ENCODE measurements at places on chromosomes 5 and 9.

DNA sequence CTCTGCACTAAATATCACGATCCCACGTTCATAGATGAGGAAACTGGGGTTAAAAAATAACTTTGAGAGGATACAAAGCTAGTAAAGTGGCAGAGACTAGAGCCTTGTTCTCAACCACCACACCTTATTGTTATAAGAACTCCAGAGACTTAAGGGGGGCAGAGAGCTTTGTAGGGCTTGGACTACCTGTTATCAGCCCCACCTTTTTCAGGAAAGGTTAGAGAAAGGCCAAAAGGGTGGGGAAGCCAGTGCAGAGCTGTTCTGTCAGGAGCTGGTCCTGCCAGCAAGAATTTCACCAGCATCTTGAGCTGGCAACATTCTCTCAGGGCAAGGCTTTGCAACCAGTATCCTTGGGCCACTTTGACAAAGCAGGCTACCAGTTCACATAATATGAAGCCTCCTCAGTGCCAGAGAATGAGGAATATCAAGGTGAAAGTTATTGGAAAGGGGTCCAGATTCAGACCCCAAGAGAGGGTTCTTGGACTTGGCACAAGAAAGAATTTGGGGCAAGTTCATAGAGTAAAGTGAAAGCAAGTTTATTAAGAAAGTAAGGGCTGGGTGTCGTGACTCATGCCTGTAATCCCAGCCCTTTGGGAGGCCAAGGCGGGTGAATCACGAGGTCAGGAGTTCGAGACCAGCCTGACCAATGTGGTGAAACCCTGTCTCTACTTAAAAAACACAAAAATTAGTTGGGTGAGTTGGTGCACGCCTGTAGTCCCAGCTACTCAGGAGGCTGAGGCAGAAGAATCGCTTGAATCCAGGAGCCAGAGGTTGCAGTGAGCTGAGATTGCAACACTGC, 66.2 kb upstream of the CLINT1 start:
- no peak for DNase-seq

- no peak for DNase-seq
Measured at GRCh38 chr5:140245341-140245740, 57.6 kb downstream of the PFDN1 start.

DNA sequence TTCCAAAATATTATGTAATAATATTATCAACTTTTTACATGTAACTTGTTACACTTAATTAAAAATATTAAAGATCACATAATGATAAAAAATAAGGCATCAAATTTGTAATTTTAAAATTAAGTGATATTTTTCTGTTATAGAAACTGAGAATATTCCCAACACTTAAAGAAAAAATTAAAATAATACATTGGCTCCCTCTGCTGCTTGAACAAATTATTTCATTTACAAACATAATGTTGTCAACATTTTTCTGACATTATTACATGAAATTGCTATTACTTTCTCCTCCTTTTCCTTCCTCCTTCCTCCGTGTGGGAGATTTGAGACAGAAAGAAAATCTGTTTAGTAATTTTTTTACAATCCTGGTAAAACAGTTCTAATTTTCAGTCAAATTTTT, 42.3 kb downstream of the RNF180 start:
- DNase-seq = no peak

GRCh38 chr5:11054014-11054413, 293.0 kb upstream of the DAP start:
- no peak for DNase-seq

- no peak for DNase-seq
Measured at GRCh38 chr5:121251954-121252353, 599.7 kb upstream of the FTMT start.

GRCh38 chr5:912280-913091, 19.8 kb downstream of the TRIP13 start:
- peak; percentile 23 for DNase-seq

- no peak for DNase-seq
Measured at GRCh38 chr5:40172721-40173120, 507.0 kb upstream of the PTGER4 start.

- DNase-seq = no peak
Measured at GRCh38 chr5:34487159-34487879, 168.8 kb upstream of the RAI14 start.

DNA sequence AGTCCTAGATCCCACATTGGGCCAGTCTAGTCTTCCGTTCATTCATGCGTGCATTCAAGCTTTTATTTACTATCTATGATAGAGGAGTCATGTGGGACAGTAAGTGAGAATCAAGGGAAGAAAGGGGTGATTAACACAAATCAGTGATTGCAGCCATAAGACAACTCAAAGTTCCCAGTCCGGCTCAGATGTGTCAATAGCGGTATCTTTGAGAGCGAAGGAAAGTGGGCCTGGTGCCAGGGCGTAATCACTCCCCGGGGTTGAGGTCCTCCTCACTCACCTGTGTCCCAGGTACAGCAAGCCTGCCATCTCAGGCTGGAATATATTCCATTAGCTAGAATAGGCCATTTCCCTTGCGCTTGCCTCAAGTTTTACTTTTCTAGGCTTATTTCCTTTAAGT, 196.3 kb downstream of the ATP10B start:
- no peak for DNase-seq

- no peak for DNase-seq
Measured at GRCh38 chr9:5582835-5583195, 46.1 kb upstream of the RIC1 start.

DNA sequence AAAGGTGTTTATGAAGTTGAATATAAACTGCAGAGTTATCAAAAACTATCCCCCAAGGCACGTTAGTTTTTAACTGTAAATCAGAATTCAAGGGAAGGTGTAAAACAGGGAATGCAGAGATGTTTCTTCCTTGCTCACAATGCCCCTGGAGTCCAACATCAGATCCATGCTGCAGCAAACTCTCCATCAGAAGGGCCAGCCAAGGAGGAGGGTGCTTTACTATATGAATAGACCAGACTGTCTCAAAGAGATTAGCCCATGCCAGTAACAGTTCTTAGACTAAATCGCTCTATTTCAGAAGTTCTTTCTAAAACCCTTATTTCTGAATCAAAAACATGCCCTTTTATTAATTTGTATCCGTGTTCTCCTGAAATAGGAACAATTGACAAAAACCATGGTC, 362.8 kb upstream of the RPS23 start:
- no peak for DNase-seq

- DNase-seq = no peak
Measured at GRCh38 chr5:87048156-87048555, 219.5 kb upstream of the RASA1 start.

GRCh38 chr5:91369480-91369879, 13.6 kb downstream of the ARRDC3 start:
- no peak for DNase-seq

DNA sequence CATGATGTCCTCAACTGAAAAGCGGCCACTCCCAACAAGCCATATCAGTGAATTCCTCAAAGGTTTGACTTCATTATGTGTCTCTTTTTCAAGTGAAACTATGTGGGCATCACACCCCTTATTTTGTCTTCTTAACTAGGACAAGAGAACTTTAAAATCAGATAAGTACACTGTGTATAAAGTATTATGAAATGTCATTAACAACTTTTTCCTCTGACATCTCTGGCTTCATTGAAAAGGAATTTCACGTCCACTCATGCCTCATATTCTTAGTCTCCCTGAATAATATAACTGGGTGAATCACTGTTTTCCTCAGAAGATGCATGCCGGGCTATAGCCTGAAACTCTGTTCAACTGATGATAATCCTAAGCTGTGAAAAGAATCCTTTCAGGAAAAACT, 415.8 kb downstream of the ACTL7B start:
- no peak for DNase-seq

- no peak for DNase-seq
Measured at GRCh38 chr9:61666310-61666709, 476.5 kb downstream of the SPATA31A7 start.

GRCh38 chr5:157283434-157283833, 17.5 kb downstream of the CYFIP2 start:
- DNase-seq = no peak

- no peak for DNase-seq
Measured at GRCh38 chr9:123544007-123544827, 188.2 kb downstream of the CRB2 start.

DNA sequence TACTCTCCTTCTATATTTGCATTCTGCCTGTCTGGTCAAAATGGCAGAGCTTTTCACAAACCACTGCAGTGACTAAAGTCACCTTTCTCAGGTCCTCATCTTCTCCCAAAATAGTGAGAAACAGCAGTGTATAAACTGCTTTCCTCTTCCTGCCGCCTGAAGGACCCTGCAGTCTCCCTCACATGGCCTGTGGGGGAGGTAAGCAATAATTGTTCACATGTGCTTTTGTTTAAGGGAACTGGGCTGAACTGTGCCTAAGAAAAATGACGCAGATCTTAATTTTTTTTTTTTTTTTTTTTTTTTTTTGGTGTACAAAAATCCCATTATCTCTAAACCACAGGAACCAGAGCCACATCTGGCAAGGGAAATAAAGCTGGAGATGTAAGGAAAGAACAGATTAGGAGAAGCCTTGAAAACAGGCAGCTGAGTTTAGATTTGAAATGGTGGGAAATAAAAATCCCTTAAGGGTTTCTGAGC, 131.7 kb upstream of the VLDLR start:
- DNase-seq = no peak

DNA sequence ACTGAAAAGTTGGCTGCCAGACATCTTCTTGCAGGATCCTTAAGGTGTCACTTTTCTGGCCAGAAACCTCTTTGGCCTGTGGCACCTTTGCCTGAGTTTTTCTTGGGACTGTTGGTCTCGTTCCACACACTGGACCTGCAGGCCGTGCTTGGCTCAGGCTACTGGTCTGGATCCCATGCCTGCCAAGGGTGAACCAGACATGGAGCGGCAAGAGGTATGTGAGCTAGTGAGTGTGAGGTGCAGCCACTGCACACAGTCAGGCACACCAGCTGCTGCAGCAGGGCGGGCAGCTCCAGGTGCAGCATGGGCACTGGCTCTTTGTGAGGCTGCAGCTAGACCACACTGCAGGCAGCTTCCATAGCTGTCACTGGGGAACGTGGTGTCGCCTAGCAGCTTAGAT, 47.9 kb downstream of the NDUFAF2 start:
- DNase-seq = no peak

DNA sequence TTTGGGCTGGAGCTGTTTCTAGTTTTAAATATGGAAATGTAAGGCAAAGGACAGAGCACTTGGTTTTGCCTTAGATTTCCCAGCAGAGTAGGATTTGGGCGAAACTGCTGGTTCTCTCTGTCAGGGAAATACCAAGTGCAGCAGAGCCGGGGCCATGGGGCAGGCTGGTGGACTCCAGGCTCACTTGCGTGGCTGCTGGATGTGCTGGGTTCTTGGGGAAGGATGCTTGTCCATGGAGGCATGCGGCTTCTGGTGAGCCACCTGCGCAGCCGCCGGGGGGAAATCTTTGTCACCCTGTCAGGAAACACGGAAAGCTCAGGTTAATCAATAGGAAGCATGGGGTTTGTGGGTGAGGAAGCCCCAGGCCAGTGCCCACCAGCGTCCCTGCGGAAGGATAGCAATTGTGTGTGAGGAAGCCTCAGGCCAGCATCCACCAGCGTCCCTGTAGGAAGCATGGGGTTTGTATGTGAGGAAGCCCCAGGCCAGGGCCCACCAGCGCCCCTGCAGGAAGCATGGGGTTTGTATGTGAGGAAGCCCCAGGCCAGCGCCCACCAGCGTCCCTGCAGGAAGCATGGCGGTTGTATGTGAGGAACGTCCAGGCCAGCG, 80.1 kb downstream of the DAP start:
- no peak for DNase-seq

GRCh38 chr9:97704851-97705250, 7.7 kb upstream of the XPA start:
- DNase-seq = no peak

- DNase-seq = no peak
Measured at GRCh38 chr5:22567983-22568382, 285.2 kb downstream of the CDH12 start.

DNA sequence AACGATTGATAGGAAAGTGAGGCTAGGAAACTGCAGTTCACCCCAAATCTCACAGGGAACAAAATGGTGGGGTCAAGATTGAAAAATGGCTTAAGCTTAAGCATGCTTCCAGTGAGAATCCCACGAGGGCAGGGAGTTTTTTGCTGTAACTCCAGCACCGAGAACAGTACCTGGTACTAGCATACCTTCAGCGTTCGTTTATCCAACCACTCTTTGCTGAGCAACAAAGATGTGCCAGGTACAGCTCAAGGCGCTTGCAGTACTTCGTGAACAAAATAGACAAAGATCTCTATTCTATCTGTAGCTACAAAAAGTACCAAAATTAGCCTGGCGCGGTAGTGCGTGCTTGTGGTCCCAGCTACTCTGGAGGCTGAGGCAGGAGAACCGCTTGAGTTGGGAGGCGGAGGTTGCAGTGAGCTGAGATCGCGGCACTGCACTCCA, 778 bp upstream of the PPP6C start:
- no peak for DNase-seq

- no peak for DNase-seq
Measured at GRCh38 chr9:22142671-22143070, 133.6 kb upstream of the CDKN2B start.

DNA sequence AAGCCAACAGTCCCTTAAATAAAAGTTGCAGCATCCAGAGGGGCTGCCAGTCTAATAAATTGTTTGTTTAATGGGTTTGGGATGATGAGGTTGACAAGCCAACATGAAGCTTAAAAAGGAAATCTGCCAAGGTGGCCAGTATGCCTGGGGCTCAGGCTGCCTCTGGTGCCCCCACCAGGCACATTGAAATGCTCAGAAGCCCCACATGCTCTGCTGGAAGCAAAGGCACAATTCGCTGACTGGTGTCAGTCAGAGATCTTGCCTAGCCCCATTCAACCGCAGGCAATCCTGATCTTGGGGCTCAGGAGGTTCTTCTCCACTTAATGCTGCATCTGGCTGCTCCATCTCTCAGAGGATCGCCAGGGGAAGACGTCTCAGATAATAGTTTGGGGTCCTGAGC, 44.2 kb upstream of the TCERG1 start:
- DNase-seq = no peak

DNA sequence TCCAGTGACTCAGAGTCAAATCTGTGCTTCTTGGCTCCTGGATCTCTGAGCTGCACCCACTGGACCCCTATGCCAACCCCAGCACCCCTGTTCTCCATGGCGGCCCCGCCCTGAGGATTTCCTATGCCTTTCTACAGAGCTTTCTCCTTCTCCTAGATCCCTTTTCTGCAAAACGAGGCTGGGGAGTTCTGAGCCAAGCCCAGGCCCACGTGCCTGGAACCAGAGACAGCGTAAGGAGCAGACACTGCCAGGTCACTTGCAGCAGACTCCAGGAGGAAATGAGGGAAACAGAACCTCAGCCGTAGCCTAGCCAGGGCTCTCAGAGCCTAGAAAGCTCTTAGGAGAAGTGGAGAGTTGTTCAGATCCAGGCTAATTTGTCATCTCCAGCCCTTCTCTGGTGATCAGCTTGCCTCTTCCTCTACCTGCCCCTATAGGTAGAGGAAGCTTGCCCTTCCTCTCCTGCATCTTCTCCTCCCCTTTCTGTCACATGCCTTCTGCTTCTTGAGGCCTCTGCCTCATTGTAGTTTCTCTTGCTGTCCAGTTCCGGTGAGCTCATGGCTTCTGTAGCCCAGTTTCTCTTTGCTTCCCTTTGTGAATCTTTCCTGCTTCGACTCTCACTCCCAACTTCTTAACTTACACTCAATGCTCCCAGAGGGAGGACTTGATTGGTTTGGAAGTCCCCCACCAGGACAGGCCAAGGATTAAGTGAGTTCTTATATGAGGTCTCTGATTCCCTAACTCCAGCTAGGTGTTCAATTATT, 163.4 kb downstream of the RGS3 start:
- DNase-seq = no peak
